ENCODE measurements at places on chromosomes 1 and 21.

DNA sequence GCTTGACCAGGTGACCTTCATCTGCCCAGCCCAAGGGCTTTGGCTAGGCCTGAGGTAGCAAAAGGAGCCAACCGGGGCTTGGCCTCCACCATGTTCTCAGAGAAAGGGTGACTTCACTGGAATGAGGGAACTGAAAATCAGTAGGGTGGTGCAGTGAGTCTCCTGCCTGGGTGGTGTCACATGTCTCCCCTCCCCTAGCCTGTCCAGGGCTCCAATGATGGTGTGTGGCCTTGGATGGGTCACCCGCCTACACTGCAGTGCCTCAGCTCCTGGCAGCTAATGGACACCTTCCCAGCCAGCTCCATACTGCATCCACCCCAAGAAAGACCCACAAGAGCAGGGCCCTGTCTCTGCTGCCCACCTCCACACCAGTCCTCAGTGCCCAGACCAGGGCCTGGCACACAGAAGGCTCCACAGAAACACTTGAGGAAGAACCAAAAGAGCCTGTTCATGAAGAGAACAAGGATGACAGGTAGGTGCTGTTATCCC lies 678.7 kb downstream of the MATN1 start:
- DNase-seq: peak; percentile 28

GRCh38 chr1:147676311-147677085 lies 6.2 kb upstream of the ACP6 start:
- DNase-seq: no peak

GRCh38 chr1:212794561-212795014 lies 2.9 kb downstream of the TATDN3 start:
- no peak for DNase-seq

- no peak for DNase-seq
Observed at GRCh38 chr1:78483903-78484302, 6.9 kb upstream of the PTGFR start.

GRCh38 chr1:186188004-186188539 lies 187.0 kb downstream of the TPR start:
- no peak for DNase-seq

- no peak for DNase-seq
Observed at GRCh38 chr1:222894331-222894730, 79.5 kb downstream of the DISP1 start.

DNA sequence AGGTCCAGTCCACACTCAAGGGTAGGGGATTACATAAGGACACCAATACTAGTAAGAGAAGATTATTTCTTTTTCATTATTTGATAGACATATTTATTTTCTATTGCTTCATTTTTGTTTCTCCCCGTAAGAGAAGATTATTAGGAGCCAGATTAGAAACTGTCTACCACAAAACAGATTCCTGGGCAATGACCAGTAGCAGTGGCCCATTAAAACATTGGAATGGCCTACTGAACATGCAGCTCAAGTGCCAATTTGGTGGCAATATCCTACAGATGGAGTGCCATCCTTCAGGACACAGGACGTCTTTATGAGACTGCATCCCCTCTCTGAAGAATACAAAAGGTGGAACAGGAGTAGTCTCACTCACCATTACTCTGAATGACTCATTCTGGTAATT lies 34.0 kb upstream of the ARHGAP29 start:
- no peak for DNase-seq

DNA sequence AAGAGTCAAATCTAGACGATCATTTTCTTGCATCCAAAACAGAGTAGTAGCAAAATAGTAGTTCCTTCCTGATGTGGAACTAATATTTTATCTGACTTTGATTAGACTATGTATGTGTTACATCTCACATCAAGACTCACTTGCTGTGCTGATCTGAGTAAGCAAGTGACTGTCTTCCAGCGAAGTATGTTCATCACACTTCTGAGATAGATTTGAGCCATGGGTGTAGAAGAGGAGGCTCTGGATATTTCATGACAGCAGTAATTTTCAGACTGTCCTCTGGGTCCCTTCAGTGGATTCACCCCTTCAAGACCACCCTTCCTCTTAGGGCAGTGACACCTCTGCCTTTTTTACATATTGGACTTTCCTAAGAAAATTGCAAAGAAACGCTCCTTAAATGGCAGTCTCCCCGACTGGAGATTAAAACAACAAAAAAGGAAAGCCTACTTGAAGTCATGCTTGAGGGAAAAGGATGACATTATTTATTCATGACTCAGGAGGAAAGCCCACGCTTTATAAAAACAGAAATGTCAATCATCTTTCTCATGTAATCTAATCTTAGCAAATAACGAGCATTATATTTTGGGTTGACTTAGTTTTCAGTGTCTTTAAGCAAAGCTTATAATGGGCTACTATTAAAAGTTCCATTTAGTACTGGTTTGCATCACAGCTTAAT lies 22.8 kb downstream of the ATP1B1 start:
- no peak for DNase-seq

DNA sequence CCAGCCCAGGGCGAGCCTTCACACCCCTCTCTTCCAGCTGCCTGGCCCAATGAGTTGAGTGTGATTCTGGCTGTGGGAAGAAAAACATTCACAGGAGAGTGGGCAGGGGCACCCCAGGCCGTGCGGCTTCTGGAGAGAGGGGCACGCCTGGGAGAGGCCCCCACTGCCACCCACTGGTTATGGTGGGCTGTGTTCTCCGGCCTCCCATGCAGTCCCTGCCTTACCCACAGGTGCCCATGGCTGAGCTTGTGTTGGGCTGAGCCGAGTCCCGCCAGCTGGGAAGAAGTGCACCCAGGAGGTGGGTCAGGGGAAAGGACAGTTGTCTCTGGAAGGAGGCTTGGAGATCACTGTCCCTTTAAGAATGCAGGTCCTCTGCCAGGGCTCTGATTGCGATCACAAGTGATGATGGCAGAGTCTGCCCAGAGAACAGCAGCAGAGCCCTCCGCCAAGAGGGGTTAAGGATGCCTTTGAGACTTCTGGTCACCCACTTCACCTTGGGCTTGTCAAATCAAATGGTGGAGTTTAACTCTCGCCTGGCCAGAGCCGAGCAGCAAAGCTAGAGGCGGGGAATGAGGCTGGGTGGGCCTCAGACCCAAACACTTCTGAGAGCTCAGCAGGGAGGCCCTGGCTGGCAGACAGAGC lies 124.7 kb upstream of the ARHGEF16 start:
- no peak for DNase-seq

DNA sequence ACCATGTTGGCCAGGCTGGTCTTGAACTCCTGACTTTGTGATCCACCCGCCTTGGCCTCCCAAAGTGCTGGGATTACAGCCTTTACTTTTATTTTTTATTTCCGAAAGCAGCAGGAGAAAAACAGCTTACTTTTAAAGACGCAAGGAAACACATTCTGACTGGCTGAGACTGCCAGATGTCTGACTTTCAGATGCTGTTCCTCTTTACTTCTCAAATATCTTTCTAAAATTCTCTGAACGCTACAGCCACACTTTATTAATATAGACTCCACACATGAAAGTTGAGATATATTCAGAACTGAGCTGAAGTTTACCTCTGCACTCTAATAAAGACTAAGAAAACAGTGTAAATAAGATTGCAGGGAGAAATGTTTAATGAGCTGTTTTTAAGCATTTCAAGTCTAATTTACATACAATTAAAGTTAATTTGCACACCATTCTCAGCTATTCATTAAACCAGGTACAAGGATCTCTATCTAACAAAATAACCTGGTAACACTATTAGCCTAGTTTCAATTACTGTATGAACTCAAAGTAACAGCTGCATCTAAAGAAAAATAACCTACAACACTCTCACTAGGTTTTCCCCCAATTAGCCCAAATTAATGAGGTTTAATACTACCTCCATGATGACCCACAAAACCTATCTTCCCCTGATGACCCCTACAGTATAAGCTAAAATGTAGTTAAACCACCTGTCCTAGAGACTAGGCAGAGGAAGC lies 24.9 kb downstream of the WASF2 start:
- DNase-seq: no peak

DNA sequence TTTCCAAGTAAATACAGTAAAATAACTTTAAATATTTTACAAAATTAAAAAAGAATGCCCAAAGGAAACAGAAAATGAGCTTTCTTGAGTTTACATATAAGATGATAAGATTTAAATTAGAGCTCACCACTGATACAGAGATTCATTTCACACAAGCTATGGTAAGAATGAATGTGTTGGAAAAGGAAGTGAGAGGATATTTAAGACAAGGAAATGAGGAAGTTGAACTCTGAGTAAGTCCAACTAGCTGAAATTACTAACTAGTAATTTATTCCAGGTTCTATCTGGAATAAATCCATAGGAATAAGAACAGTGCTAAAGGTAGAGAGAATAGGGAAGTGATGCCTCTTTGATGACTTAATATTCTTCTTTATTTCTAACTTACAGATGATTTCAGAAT lies 42.4 kb downstream of the FNBP1L start:
- no peak for DNase-seq

GRCh38 chr1:7221826-7222694 lies 436.8 kb downstream of the CAMTA1 start:
- no peak for DNase-seq

DNA sequence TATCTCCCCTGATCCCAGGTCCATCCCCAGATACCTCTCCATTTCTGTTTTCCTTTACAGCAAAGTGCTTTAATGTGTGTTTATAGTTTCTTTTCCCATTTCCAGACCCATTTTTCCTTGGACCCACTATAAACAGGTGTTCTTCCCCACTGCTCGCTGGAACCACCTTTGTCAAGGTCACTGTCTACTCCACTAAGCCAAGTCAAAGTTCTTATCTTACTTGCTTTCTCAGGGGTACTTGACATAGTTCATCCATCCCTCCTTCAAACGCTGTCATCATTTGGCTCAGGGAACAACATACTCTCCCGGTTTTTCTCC lies 8.3 kb downstream of the SLAMF1 start:
- DNase-seq: no peak

GRCh38 chr1:52604063-52604770 lies 2.0 kb downstream of the GPX7 start:
- DNase-seq: no peak

GRCh38 chr1:194644528-194644927 lies 1458.1 kb upstream of the B3GALT2 start:
- DNase-seq: no peak

GRCh38 chr1:183164963-183165362 lies 21.1 kb upstream of the LAMC2 start:
- DNase-seq: no peak

DNA sequence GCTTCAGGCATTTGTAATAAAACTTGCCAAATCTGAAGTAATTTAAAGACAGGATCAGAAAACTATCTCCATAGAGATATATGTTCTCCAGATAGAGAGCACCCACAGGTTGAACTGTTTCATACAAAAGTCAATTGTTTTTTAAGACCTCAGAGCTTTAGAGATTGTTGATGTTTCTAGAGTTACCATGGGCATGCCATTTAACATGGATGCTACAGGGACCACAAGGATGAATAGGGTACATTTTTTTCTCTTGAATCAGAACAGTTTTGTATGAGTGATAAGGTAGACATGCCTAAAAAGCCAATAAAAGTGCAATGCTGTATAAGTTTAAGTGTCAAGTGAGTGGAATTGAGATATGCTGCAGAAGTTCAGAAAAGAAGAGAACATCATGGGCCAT lies 511.0 kb upstream of the CAMK1G start:
- DNase-seq: no peak

DNA sequence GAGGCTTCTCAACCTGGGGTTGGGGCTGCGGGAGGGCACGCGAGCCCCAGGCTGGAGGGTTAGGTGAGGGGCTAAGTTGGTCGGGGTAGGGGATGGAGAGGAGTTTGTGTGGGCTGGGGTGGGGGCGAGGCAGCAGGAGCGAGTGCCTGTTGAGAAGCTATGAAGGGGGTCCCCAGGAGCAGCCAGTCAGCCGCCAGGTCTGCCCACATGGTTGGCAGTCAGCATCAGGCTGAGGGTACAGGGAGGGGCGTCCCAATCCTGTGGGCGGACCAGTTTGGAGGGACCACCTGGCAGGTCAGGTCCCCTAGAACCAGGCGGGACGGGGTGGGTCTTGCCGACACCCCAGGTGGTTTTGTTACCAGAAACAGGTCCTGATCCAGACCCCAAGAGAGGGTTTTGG lies 400 bp upstream of the TRIM17 start:
- no peak for DNase-seq

- DNase-seq: no peak
Observed at GRCh38 chr1:172726740-172727139, 67.8 kb downstream of the FASLG start.

- DNase-seq: peak; percentile 97
Observed at GRCh38 chr1:3170561-3171453, 101.8 kb downstream of the PRDM16 start.

DNA sequence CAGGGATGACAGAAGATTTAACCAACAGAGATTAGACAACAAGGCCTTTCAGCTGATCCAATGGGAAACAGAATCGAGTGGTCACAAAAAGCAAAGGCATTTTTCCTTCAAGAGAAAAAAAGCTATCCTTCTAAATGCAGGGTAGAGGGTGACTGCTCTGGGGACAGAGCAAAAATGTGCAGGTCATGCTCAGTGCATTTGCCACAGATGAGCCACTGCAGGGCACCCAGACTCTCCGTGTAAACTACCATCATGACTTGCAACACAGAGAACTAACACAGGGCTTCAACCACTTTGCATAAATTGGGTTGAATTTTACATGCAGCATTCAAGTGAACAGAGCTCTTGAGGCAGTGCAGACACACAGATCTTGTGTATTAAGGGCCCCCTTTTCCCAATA lies 56.8 kb downstream of the PRKAB2 start:
- DNase-seq: no peak

GRCh38 chr1:183138301-183138700 lies 47.8 kb upstream of the LAMC2 start:
- DNase-seq: no peak

- no peak for DNase-seq
Observed at GRCh38 chr21:14989359-14989758, 75.4 kb downstream of the NRIP1 start.

GRCh38 chr1:81237473-81238089 lies 563.2 kb upstream of the ADGRL2 start:
- DNase-seq: no peak

GRCh38 chr1:79568411-79568810 lies 561.9 kb upstream of the ADGRL4 start:
- DNase-seq: no peak

GRCh38 chr1:155011437-155012025 lies 8.9 kb downstream of the ZBTB7B start:
- no peak for DNase-seq

- no peak for DNase-seq
Observed at GRCh38 chr1:59154401-59154800, 142.5 kb upstream of the FGGY start.

- no peak for DNase-seq
Observed at GRCh38 chr21:42722808-42723473, 69.5 kb downstream of the PDE9A start.
